Adipose tissue (tissue), 3 donors: ENCODE measurements at places on chromosomes 2 and 18. TPM values are rescaled to one million over a fixed set of nuclear protein-coding genes. Genes with fewer than 3 reads are reported as not detected.

KLHL30 gene
- 1.0 TPM for polyA plus RNA-seq

ANKRD53 gene
- 8.9 TPM for polyA plus RNA-seq

PRKAG3 gene
- not detected for polyA plus RNA-seq

TFCP2L1 gene
- polyA plus RNA-seq: 1.8 TPM

G6PC2 gene
- polyA plus RNA-seq: 0.19 TPM

VAMP8 gene
- 138 TPM for polyA plus RNA-seq

MERTK gene
- polyA plus RNA-seq: 4.2 TPM

DYSF gene
- polyA plus RNA-seq: 1.5 TPM

CRACDL gene
- polyA plus RNA-seq: 3.6 TPM

CHST9 gene
- not detected for polyA plus RNA-seq

TRIM43 gene
- not detected for polyA plus RNA-seq

SCN7A gene
- 1.9 TPM for polyA plus RNA-seq

FKBP7 gene
- 16.1 TPM for polyA plus RNA-seq

SLC4A3 gene
- polyA plus RNA-seq: 10.7 TPM

ACVR1 gene
- polyA plus RNA-seq: 11.6 TPM
